AG09319 (cell line): ENCODE measurements at places on chromosomes 16 and 17.
A peak's percentile ranks its signal among the peaks of the same experiment; 100 is the strongest.

DNA sequence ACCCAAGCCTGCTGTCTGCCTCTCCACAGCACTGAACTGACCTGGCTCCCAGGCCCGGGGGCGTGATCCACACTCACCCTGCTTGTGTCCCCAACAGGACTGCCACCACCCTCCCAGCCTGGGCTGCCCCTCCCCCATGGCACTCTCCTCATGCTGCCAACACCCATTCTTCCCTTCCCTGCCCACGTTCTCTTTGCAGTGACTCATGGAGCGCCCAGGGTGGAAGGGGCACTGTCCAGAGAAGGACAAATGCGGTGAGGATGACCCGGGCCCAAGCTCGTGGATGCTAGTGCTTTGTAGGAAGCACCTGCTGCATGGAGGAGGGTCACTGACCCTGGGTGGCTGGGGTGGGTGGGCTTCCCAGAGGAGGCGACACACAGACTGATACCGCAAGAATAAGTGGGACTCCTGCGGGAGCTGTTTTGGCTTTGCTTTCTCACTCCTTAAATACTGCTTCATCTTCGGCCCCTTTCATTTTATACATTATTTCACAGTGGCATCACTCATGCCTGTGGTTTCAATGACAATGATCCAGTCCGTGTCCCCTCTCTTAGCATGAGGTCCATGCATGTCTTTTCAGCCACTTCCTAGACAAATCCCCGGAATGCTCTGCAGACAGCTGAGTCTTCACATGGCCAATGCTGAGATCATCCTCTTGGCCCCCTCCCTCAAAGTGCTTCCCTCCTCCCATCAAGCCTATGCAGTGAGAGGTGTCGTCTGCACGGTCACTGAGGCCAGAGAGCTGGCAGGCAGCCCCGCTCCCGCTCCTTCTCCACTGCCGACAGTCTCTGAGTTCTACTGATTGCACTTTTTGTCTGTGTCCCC, 17.6 kb downstream of the CDK5R1 start:
- DNase-seq = no peak

GRCh38 chr16:49275870-49276269, 5.8 kb downstream of the CBLN1 start:
- DNase-seq = no peak

- DNase-seq = no peak
These were observed 26.9 kb upstream of the HLF start for GRCh38 chr17:55237841-55238178.

- DNase-seq = peak; percentile 49
These were observed 26.4 kb downstream of the USP10 start for GRCh38 chr16:84726079-84726668.
